ENCODE measurements at places on chromosomes 7 and 10. TPM values are rescaled to one million over a fixed set of nuclear protein-coding genes. Genes with fewer than 3 reads are reported as not detected.

Gene PALD1
- 21.6 TPM for total RNA-seq

Gene GHRHR
- not detected for total RNA-seq

GRCh38 chr7:131068604-131069021, 259.1 kb upstream of the MKLN1 start:
- no peak for DNase-seq

GRCh38 chr7:77454802-77455201, 38.7 kb upstream of the GSAP start:
- DNase-seq: no peak

- DNase-seq: peak; percentile 41
Observed at GRCh38 chr10:17257466-17258321, 29.7 kb downstream of the VIM start.

GRCh38 chr7:65379318-65379717, 5.7 kb downstream of the ZNF92 start:
- DNase-seq: no peak

DNA sequence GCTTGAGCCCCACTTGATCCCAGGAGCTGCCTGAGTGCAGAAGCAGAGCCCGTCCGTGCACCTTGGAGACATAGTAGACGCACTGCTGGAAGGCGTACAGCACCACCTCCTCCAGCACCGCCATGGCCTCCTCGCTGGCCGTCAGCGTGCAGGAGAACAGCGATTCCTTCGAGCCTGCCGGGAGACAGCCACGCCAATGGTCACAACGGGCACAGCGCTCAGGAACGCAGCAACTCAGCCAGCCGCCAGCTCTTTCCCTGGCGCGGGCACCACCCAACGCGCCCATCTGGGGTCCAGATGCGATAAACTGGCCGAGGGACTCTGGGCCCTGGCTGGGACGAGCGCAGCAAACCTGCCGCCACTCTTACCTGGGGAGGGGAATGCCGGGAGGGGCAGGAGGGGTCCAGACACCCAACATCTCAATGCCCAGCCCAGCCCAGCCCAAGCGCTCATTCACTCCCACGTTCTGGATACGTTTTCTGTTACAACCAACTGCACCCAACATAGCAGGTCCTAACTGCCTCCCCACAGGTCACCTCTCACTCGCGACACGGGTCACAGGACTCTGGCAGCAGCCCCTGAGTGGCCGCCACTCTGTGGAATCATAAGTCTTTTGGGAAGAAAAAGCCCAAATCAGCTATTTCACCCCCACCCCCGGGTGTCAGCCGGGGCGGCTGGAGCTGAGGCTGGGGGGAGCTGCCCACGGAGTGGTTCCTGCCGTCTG, 41.9 kb downstream of the AP5Z1 start:
- no peak for DNase-seq

DNA sequence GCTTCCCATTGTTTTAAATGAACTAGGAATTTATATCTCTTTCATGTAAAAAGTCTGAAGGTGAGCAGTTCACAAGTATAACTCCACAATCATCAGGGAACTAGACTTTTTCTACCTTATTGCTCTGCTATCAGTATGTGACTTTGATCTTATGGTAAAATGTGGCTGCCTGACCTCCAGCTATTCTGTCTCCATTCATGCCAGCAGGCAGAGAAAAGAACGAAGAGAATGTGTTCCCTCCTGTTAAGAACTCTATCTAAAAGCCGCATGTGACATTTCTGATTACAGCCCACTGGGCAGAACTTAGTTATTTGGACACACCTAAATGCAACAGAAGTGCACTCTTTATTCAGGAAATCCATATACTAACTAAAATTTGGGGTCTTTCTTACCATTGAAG, 102.8 kb upstream of the MBL2 start:
- DNase-seq: no peak

- no peak for DNase-seq
Observed at GRCh38 chr10:58335306-58336005, 650 bp downstream of the UBE2D1 start.

GRCh38 chr7:27179030-27179429, 4.9 kb upstream of the HOXA10 start:
- DNase-seq: peak; percentile 16
